ENCODE measurements at places on chromosomes 7 and 10.

GRCh38 chr10:12201543-12201942 is 5.6 kb downstream of the CDC123 start:
- no peak for DNase-seq

- no peak for DNase-seq
Measured at GRCh38 chr10:128530301-128530700, 404.1 kb upstream of the MKI67 start.

DNA sequence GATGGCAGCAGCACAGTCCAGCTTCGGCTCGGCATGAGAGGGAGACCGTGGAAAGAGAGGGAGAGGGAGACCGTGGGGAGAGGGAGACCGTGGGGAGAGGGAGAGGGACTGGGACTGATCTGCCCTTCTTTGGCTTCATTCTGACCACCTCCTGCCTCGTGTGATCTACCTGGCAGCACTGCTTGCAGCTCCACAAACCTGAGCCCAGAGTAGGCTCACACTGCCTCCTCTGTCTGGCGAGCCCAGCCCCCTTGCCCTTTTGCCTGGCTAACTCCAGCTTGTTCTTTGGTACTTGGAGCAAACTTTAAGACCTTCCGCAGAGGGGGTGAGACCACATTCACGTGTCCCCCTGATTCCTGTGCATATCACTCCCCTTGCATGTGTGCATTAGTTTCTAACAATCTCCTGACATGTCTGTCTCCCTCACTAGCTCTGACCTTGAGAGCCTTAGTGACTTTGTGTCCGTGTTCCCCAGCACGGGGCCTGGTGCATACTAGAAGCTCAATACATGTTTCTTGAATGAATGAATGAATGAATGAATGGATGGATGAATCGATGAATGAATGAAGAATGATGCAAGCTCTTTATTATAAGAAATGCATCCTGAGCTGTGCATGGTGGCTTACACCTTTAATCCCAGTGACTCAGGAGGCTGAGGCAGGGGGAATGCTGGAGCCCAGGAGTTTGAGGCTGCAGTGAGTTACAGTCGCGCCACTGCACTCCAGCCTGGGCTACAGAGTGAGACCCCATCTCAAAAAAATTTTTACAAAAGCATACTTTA is 31.2 kb downstream of the UBTD1 start:
- no peak for DNase-seq

DNA sequence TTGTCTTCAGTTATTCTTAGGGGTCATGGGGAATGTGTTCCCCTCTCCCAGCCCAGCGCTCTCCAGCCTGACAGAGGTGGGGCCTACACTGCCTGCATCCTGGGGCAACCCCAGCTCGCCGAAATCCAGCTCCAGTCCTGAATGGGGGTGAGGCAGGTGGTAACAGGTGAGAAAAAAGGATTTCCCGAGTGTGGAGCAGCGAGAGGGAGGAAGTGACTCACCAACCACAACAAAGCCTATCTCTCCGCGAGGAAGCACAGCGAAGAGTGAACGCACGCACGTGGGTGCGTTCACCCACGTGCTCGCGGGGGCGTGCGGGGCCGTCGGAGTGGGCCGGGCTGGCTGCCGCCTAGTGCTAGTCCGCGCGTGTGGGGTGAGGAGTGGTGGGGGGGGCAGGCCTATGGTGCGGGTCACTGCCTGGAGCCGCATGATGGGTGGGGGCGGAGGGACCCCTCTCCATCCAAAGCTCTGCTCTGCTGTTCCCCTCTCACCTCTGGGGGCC is 855 bp upstream of the PALD1 start:
- no peak for DNase-seq

Data from omental fat pad (tissue), 4 donors.